ENCODE measurements at places on chromosomes 4 and X.

DNA sequence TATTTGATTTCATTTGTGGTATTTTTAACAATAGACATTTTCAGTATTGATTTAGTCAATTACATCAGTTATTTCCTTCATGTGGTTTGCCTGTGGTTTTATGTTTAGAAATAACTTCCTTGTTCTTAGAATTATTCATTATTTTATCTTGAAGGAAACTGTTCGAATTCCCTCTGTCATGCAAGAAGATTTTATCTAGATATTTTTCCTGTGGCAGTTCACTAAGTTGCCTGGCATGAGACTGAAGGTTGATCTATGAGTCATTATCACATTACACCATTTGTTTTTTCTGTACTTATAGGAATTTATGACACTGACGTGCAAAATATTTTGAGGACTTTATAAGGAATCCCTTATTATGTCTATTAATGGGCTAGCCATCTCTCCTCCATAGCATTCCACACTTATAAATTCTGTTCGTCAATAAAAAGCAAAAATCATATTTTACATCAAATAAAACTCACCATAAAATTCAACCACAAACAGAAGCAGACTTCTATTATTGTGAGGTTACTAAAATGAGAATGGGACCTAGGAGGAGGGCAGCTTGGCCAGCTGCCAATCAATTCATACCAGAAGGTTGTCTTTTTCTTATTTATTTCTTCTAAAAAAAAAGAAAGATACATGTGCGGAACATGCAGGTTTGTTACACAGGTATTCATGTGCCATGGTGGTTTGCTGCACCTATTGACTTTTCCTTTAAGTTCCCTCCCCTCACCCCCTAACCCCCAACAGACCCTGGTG lies 179.0 kb downstream of the KCNIP4 start:
- DNase-seq = no peak

DNA sequence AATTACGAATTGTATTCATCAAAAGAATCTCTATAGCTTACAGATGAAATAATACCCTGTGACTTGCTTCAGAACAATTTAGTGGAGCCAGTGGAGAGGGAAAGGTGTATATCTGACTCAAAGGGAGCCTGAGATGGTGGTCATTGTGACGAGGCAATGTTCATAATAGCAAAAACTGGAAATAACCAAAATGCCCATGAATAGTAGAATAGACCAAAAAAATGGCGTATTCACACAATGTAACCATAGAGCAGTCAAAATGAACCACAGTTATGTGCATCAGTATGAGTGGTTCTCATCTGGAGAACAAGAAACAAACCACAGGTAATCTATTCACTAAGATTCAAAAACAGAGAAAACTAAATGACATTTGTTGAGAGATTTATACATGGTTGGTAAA lies 125.3 kb upstream of the CLNK start:
- no peak for DNase-seq

GRCh38 chr4:159950707-159951106 lies 847.8 kb downstream of the RAPGEF2 start:
- DNase-seq = no peak

DNA sequence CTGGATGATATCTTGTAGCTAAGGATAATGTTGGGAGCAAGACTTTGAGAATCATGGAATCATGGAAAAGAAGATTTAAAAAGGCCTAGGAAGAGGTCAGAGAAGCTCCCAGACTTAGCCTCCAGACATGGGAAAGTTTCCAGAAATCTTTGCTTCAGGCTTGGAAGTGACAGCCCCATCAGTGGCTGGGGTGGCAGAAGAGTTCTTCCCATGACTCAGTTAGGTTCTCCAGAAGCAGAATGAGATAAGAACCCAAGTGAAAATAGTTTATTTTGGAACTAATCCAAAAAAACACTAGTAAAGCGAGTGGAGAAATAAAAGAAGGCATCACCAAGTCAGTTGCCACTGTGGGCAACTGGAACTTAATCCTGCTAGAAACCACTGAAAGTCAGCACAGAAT lies 506.9 kb downstream of the MID1IP1 start:
- no peak for DNase-seq

- no peak for DNase-seq
Observed at GRCh38 chr4:156749426-156750403, 221.9 kb downstream of the PDGFC start.

DNA sequence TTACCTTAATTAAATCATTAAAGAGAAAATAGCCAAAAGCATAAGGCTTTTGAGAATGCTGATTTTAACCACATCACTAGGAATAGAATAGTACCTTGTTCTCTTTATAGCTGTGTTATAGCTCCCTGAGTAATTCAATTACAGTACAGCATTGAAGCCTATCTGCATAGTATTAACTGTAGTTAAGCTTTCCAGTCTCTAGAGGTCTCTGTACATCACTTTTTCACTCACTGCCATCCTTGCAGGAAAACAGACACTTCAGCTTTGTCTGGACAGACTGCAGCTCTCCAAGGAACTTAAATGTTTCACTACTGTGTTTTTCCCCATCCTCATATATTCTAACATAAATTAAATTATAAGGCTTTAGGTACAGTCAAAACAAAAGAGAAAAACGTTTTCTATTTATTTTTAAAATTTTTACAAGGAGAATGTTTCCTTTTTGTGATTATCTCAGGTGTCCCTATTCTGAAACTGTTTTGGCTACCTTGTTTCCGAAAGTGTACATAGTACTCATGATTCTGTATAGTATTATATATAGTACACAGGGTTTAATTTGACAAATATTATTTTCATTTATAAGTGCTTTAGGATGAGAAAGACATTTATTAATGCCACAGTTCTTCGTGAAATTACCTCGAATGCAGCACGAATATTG lies 407.9 kb downstream of the PCDH18 start:
- no peak for DNase-seq

- DNase-seq = no peak
Observed at GRCh38 chr4:154740462-154740861, 3.3 kb upstream of the LRAT start.

DNA sequence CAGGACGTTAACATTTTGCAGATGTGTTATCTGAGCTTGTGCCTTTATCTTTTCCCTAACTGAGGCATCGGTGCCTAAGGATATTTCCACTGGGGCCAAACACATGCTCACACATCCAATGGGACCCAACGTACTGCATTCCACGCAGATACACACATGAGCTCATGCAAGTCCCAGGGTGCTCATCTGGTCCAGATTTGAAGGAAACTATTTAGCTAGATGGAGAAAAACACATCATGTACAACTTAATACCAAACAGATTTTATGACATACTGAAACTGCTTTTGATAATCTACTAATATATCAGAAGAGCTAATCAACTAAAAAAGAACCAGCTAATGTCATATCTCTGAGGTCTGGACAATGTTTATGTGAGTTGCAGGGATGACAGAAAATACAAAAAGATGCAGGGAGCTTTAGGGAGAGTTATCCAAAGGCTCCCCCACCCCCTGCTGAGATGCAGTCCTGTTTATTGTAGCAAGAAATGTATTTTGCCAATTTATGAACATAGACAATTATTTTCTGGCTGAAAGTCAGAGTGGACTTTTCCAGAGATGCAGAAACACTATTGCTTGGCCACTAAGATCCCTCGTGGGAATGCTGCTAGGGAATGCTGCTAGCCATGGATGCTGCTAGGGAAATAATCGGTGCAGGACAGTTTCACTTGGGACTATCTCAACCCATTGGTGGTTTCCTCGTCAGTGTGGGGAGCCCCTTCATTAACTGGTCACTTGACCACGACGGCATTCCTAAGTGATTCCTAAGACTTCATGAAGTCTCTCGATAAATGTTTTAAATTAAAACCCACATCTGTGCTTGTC lies 172.8 kb downstream of the SMIM20 start:
- DNase-seq = no peak

- no peak for DNase-seq
Observed at GRCh38 chr4:119736559-119736958, 108.0 kb upstream of the PDE5A start.

All from 8988T (cell line).